ENCODE measurements at places on chromosomes 12 and 14.

DNA sequence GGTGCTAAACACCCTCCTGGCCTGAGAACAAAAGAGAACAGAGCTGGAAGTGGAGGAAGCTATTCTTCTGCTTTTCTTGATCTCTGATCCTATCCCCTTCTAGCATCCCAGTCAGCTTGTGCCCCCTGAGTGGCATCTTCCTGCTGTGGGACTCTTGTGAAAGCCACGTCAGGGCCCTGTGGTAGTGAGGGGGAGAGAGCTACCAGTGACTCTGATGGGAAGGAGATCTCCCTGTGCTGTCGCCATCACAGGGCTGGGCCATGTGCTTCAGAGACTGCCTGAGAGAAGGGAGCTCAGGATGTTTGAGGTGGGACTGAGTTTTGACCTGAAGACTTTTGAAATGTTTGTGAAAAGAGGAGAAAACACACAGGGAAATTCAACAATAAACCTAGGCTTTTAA, 107.6 kb upstream of the FUT8 start:
- DNase-seq: no peak

DNA sequence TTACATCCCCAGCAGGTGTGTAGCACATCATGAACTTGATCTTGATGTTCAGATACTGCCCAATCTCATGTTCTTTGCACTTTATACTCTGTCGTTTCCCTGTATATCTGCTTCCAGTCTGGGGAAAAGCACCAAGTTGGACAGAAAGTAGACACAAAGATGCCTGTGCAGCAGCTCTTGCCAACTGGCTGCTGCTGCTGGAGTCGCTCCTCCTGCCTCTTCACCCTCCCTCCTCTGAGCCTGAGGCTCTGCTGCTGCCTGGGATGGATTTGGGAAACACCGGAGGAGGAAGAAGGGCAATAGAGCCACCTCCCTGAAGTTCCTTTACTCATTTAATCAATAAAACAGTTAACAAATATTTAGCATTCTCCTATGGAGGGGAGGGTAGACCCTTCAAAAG, 32.4 kb downstream of the ADCK1 start:
- no peak for DNase-seq

GRCh38 chr14:32744811-32745445, 193.8 kb upstream of the NPAS3 start:
- DNase-seq: no peak

- DNase-seq: no peak
Measured at GRCh38 chr14:69088586-69088985, 64.3 kb downstream of the DCAF5 start.

- DNase-seq: no peak
Measured at GRCh38 chr12:76346798-76347420, 1.3 kb downstream of the BBS10 start.

DNA sequence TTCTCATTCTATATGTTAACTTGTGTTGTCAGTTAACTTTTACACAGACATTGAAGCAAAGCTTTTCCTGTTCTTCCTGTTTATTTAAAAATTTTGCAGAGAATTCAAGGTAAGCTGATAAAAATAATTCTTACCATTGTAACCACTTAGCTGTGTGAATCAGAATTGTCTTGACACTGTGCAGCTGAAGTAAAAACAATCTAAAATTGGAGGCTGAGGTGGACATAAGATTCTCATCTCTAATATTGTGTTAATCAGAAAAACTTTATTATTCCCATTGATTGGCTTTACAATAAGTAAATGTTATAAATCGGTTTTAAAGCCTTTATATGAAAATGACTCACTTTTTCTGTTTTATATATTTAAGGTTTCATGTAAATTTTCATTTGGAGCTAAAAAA, 240.3 kb upstream of the PLEKHG7 start:
- no peak for DNase-seq
